ENCODE measurements at places on chromosomes 7 and 10.
A peak's percentile ranks its signal among the peaks of the same experiment; 100 is the strongest.

DNA sequence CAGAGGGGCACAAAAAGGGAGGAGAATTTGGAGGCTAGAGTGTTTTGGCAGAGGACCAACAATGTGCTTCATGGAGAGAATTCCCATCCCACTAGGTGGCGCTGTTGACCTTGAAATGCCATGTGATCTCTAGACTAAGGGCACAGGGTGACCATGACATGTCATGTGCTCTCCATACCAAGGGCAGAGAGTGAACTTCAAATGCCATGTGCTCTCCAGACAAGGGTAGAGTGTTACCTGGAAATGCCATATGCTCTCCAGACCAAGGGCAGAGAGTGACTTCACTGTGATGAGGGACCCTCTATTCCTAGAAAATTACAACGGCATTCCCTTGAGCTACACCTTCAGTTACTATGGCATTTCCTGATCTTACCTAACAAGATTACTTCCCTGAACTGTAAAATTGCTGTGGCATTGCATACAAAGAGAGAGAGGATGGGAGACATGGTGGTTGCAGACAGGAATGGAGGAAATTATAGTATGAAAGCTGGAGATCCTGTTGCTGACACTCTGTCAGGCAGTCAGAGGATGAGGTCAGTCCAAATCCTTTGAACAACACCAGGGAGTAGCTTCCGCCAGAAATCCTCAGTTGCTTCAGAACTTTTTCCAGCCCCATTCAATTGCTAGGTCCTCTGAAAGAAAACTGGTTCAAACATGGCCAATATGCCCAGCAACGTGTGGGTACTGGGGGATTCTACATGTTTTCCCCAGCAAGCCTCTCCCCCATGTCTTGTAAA lies 60.9 kb upstream of the ACSM6 start:
- DNase-seq, result peak; percentile 74

DNA sequence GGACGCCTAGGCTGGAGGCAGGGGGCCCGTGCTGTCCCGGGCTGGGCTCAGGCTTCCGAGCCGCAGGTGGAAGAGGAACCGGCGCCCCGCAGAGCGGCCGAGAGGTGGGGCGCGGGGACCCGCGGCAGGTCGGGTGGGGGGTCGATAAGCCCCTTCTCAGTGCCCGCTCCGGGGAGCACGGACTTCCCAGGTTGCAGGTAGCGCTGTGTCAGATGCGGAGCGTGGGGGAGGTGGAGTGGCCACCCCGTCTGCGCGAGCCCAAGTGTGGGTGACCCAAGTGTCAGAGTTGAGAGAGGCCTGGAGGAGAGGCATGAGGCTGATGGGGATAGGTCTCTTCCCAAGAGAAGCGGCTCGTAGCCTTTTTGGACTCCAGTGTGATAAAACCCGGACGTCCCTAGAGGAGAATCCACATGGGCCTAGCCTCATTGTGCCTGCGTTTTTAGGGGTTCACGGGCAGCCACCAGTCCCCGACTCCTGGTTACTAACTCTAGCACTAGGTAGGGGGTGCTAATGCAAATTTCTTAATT lies 580 bp downstream of the EEPD1 start:
- no peak for DNase-seq

DNA sequence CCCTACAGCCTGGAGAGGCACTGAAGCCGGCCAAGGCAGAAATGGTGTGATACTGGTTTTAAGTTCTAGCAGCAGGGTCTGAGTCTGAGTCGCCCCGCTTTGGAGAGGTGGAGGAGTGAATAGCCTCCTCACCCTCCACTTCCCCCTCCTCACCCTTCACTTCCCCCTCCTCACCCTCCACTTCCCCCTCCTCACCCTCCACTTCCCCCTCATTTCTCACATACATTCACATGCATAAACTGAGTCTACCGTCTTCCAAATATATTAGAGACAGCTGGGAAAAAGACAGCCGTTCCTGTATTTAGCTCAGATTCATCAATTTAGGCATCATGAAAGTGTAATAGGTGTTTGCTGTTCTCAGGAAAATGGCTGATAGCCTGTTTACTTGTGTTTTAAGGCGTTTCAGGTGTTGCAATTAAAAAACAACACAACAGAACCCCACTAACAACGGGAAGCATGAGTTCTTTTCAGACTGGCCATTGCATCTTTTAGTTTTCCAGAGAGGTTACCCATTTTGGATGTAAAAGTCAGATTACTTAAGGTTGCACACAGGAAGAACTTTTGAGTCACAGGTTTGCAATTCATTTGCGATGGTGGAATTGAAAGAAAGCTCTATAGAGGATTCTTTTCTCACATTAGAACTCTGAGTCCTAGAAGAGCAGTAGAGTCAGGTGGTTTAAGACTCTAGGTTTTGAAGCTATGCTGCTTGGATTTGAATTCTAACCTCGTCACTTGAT lies 861 bp downstream of the NRBF2 start:
- no peak for DNase-seq

DNA sequence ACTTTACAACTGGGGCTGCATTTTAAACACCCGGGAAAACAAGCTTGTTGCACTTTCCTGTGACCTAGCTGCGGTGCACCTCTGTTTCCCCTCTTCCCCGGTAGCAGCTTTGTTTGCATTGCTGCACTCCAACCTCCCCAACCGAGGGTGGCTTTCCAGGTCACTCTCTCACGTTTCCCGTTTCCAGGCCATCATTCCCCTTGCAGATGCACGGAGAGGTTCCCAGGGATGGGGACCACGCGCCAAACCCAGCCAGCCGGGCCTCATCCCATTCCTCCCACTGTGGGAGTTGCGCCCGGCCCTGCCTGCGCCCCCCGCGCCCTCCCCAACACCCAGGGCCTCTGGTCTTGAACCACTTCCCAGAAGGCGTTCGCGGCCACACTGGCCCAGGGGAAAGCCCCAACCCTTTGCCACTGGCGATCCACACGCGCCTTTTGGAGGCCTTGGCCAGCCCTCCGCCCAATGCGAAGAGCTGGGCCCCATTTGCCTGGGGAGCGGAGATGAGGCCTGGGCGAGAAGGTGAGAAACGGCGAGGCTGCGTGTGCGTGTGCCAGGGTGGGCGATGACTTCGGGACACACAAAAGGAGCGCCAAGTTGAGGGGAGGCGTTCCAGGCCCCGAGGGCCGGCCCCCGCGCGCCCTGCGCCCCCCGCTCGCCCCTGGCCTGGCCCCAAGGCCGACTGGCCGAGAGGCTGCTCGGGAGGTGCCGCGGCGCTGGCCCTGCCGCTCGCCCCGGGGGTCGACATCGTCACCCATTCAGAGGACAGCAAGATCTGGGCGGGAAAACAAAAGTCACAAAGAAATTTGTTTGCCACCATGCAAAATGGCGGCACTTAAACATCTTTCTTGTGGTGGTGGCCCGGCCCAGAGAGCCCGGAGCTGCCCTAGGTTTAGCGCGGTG lies 15.9 kb downstream of the SKIDA1 start:
- no peak for DNase-seq

DNA sequence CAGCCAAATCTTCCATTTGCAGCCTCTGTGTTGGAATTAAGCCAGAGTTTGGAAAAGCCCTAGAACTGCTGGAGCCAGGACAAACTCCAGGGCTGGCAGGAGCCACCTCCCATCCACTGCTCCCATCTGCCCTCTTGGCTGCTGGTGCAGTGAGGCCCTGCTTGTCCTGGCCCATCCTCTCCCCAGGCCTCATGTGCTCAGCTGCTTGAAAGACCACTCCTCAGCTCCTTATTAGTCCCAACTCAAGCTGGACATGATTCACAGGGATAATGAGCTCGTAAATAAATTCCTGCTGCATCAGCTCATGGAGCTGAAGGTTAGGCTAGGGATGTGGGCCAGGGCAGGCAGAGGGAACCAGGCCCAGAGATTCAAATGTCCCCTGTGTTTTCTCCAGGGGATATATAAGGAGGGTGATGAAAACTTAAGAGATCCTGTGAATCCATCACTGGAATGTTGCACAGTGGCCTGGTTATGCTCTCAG lies 282.8 kb downstream of the RPS24 start:
- peak; percentile 54 for DNase-seq

DNA sequence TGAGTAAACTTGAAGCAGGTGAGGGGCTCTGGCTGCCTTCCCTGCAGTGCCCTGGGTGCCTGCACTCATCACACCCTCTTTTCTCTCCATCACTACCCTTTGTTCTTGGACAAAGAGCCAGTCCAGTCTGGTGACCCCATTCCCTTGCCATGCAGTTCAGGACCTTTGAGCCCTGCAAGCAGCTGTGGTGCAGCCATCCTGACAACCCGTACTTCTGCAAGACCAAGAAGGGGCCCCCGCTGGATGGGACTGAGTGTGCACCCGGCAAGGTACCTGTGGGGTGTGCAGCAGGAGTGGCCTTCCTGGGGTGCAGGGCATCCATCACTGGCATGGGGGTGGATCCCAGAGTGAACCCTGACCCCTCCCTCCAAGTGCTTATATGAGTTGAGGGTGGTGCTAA lies 48.7 kb downstream of the TBATA start:
- no peak for DNase-seq

- peak; percentile 21 for DNase-seq
Measured at GRCh38 chr7:141754939-141755338, 9.0 kb upstream of the TAS2R3 start.

- DNase-seq, result no peak
Measured at GRCh38 chr7:155295511-155295910, 2.2 kb upstream of the INSIG1 start.

DNA sequence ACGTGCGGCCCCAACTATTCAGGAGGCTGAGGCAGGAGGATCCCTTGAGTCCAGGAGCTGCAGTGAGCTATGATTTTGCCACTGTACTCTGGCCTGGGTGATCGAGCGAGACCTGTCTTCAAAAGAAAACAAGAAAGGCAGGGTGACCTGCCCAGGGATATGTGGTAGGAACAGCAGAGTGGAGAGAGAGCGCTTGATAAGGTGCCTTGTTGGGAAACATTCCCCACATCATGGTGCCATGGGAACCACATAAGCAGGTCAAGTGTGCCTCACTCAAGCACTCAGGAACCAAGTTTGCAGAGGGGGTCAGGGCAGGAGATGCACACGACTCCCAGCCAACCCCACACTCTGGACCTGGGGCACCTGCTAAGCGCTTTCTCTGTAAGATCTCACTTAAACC lies 37.3 kb downstream of the PVRIG start:
- DNase-seq, result no peak

DNA sequence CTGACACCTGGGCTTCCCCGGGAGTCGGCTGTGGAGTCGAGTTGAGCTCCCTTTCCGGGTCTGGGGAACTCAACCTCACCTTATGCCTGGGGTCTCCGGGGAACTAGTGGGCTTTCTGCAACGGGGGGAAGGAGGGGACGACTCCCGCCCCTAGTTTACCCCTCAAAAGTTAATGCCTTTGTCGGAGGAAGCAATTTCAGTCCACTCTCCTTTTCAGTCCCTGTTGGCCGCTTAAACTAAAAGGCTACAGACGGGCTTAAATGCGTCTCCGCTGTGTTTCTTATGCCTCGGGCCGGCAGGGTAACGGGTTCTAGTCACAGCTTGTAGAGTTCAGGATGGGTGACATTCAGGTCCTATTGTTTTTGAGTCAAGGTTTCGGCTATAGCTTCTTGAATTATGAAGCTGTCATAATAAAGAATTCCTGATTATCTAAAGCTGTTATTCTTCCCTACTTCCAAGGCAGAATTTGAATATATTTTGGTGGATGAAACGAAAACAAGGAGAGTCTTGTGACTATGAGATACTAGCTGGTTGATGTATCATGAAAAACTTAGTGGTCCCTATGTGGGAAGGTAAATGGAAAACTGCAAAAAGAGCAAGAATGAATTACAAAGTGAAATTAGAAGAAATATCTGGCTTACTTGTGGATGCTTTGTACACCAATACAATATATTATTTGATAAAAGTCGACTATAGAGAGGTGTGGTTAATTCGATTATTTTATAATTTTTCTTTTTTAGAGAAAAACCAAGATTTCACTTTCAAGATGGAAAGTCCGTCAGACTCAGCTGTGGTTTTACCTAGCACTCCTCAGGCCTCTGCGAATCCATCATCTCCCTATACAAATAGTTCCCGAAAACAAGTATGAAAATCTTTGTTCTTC lies 495 bp downstream of the SFR1 start:
- peak; percentile 24 for DNase-seq

DNA sequence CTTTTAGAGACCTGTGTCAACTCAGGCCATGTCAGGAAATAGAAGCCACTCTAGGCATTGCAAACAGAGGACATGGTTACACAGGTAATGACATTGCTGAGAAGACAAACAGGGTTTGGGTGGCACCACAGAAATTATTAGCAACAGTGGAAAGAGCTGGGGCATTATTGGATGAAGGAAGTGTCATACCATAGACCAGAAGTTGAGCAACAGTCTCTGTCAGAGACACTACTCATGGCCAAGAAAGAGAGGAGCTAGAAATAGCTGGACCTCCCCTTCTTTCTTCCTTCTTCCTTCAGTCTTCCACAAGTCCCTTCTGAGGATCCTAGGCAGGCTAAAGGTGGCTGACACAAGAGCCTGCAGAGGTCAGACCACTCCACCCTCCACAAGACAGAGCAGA lies 4.2 kb upstream of the LIPA start:
- no peak for DNase-seq

DNA sequence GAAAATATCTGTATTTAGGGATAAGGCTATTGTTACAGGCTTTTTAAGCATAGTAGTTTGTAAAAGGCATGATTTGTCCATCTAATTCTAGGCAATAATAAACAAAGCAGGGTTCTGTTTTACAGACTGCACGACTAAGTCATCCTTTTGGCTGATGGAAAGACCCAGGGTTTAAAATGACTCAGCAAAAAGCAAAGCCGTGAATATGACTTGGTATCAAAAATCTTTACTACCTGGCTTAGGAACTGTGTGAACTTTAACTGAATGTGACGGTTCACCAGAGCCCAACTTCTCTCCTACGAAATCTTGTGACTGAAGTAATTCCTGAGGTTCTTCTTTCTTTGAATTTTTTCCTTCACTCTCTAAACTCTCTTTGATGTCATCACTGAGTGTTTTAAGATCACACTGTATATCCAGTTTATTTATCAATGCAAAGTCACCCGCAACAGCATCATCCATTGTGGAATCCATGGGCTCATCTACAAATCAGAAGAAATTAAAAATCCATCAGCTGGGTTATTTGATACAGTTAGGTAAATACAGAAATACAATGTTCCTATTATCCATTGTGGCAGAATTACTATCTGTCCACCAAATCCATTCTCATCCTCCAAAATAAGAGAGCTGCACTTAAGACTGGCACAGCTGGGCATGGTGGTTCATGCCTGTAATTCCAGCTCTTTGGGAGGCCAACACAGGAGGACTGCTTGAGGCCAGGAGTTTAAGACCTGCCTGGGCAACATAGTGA lies 17.0 kb downstream of the ATE1 start:
- DNase-seq, result peak; percentile 35
